Adrenal gland (tissue), 19 donors: ENCODE measurements at places on chromosomes 16 and 17. TPM values are rescaled to one million over a fixed set of nuclear protein-coding genes. Genes with fewer than 3 reads are reported as not detected.

The RAB37 gene
- 2.5 TPM for total RNA-seq

The NOD2 gene
- total RNA-seq: 1.2 TPM

The NXPH3 gene
- total RNA-seq: 0.30 TPM

The PRMT7 gene
- total RNA-seq: 47.6 TPM

The RHBDF1 gene
- 6.7 TPM for total RNA-seq

The NUP93 gene
- 51.9 TPM for total RNA-seq

The KRT38 gene
- not detected for total RNA-seq

The CMTM3 gene
- total RNA-seq: 14.6 TPM

The NPTX1 gene
- 2.6 TPM for total RNA-seq

The EME2 gene
- 8.3 TPM for total RNA-seq
